Dermis microvascular lymphatic vessel endothelial cell (primary cell): ENCODE measurements at places on chromosomes 2 and 18. TPM values are rescaled to one million over a fixed set of nuclear protein-coding genes. Genes with fewer than 3 reads are reported as not detected.

PDE1A gene
- 6.0 and 10.5 TPM in 2 replicates for total RNA-seq

MAP3K20 gene
- total RNA-seq, result 23.9 and 27.2 TPM in 2 replicates

ACKR3 gene
- total RNA-seq, result 6.8 and 20.7 TPM in 2 replicates

SERPINB10 gene
- total RNA-seq, result not detected in 2 replicates

IL18R1 gene
- 0.25 and 0.51 TPM in 2 replicates for total RNA-seq

PLA2R1 gene
- 16.2 and 26.9 TPM in 2 replicates for total RNA-seq

TWSG1 gene
- 33.6 and 41.5 TPM in 2 replicates for total RNA-seq

ABCB11 gene
- total RNA-seq, result not detected in 2 replicates

ALPI gene
- not detected in 2 replicates for total RNA-seq

GPR45 gene
- not detected in 2 replicates for total RNA-seq

RTP5 gene
- not detected in 2 replicates for total RNA-seq

NEB gene
- 0.39 and 0.63 TPM in 2 replicates for total RNA-seq
